ENCODE measurements at places on chromosomes 16 and 17. TPM values are rescaled to one million over a fixed set of nuclear protein-coding genes. Genes with fewer than 3 reads are reported as not detected.

SLX1A gene
- 84.7 TPM for total RNA-seq

KRT27 gene
- total RNA-seq = not detected

SOX8 gene
- 5.9 TPM for total RNA-seq

RHBDF2 gene
- 43.1 TPM for total RNA-seq

NCBP3 gene
- total RNA-seq = 35.4 TPM

NPIPB9 gene
- 4.6 TPM for total RNA-seq

PYY gene
- not detected for total RNA-seq

TNFRSF13B gene
- not detected for total RNA-seq

MINK1 gene
- total RNA-seq = 84.9 TPM

SCIMP gene
- 0.14 TPM for total RNA-seq

UTS2R gene
- 0.18 TPM for total RNA-seq

PPP1R27 gene
- not detected for total RNA-seq

CPHXL2 gene
- total RNA-seq = not detected

MGAT5B gene
- not detected for total RNA-seq

Measured in activated naive CD4-positive, alpha-beta T cell treated with anti-CD3 and anti-CD28 coated beads, Interleukin-2, amount 50 U/mL, for 72 hours (primary cell).